ENCODE measurements at places on chromosomes 7 and 10.

DNA sequence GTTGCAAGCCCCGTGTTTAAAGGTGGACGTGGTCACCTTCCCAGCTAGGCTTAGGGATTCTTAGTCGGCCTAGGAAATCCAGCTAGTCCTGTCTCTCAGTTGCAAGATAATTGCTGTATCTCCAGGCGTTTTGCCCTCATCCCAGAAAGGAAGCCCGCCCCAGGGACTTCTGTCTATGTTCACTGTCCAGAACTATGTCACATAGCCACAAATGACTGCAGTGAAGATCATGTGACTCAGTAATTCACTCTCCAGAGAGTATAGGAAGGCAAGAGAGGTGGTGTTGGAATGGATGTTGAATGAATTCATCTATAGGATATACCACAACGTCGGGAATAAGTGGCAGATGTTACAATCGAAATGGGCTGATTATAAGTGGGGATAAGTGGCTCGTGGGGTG lies 349 bp upstream of the ERVW-1 start:
- no peak for DNase-seq

DNA sequence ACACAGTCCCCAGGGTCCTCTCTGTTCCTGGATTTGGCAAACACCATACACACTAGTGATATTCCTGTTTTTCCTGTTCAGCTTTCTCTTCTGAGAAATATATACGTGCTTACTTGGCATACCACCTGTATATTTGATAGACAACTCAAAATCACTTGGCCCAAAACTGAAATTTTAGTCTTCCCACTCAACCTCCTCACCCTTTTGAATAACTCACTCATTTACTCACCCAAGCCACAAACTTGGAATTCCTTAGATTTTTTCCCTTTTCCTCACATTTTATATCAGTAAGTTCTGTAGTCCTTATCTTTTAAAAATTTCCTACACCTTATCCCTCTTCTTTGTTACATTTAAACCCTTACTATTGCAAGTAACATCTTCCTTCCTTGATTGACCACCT lies 143.4 kb downstream of the PPP1R3A start:
- DNase-seq = no peak

GRCh38 chr7:37541810-37542443 lies 93.3 kb upstream of the ELMO1 start:
- DNase-seq = no peak

DNA sequence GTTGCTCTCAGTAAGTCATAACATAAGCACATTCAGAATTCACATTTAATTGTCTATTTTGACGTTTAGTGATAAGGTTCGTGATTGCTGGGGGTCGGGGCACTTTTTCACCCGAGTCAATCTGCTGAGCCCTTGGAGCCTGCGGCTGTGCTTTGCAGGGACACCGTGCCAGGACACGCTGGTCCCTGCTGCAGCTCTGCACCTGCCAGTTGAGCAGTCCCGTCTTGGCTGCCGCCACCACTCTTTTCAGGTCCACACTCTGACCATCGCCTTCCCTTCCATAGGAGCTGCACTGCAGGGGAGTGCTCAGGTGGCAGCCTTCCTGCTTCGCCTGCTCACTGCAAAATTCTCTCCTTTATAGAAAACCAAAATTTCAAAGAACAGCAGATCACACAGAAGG lies 36.4 kb downstream of the CUL1 start:
- DNase-seq = peak; percentile 80

- no peak for DNase-seq
These were observed 195.5 kb upstream of the LYZL2 start for GRCh38 chr10:30825022-30825421.

DNA sequence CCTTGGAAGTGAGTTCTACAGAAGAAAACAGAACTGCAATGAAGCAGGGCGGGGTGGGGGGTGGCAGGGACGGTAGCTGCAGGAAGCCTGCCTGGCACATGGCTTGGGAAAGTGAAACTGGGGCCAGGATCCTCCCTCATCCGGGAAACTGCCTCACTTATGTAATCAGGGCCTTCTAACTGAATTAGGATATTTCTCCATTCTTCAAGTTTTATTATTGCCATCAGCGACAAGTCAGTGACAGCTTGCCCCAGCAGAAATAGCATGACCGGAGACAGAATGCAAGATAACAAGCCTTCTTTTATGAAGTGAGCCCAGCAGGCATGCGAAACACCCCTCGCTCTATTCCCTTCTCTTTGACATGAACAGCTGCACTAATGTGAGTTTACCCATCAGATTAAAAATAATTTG lies 77.5 kb upstream of the CACUL1 start:
- no peak for DNase-seq

DNA sequence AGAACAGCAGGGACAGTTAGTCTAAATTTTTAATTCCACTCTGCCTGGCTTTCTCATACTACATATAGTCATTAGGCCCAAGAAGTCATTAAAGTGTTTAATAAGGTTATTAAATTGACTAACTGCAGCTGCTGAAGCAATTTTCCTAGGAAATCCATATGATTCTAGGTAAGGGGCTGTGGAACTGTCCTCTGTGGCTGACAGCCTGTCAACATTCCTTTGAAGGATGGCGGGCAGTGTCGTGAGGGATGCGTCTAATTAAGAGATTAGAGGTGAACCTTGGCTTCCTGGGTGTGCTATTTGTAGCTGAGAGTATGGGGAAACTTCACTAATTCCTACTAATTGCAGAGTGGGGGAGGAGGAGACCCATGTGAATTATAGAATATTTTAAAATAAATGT lies 64.6 kb downstream of the SNX10 start:
- no peak for DNase-seq

GRCh38 chr10:18144928-18145327 lies 4.7 kb downstream of the CACNB2 start:
- peak; percentile 11 for DNase-seq

DNA sequence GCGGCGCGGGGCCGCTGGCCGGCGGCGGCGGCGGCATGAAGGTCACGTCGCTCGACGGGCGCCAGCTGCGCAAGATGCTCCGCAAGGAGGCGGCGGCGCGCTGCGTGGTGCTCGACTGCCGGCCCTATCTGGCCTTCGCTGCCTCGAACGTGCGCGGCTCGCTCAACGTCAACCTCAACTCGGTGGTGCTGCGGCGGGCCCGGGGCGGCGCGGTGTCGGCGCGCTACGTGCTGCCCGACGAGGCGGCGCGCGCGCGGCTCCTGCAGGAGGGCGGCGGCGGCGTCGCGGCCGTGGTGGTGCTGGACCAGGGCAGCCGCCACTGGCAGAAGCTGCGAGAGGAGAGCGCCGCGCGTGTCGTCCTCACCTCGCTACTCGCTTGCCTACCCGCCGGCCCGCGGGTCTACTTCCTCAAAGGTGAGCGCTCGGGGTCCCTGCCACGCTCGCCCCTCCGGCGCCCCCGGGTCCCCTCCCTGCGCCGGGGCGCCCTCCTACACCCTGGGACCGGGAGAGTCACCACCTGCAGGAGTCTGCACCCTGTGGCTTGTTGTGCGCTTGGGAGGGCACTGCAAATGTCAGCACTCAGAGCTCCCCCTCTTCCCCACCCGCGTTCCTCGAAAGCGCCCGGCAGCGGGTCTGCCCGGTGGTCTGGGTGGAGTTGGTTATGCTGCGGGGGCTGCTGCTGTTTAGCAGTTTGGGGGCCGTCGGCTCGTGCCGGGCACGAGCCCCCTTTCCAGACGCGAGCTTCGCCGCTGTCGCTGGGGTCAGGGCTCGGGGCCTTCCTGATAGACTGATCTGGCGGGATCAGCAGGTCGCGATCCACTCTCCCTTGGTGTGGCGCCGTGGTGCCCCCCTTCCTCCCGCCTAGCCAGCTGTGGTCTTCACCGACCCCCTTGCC lies 627 bp downstream of the DUSP5 start:
- DNase-seq = peak; percentile 27

DNA sequence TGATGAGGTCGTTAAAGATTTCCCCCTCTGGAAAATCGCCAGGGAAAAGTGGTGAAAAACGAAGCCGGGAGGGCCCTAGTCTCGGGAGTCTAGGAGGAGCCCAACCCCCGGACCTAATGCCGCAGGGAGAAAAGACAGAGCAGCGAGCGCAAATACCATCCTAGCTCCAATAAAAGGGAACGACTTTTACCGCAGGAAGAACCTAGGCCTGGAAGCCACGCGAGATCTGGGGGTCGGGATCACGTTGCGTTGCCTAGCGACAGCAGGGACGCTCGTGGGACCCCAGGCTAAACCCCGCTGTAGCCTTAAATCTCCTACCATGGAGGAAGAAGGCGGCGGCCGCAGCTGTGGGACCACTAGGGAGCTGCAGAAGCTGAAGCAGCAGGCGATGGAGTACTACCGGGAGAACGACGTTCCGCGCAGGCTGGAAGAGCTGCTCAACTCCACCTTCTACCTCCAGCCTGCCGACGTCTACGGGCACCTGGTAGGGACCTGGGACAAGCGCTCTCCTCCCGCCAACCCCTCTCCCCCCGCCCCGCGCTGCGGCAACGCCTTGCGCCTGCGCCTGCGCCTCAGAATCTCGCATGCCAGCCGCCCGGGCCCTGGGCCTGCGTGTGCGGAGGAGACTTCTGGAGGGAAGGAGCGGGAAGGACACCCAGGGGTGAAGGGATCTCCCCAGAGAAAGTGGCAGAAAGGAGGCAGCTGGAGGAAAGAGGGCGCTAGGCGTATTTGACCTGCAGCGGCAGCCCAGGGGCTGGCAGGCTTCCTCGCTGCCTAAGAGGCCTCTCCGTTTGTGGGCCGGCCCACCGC lies at the start of gene ENO4:
Gene ENO4, plus strand, starts transcription at position 252 of the 810 bp plus-strand sequence. Its CDS starts 68 bp downstream, at position 320.
- DNase-seq = peak; percentile 94
